ENCODE measurements at places on chromosomes 2 and 18.

GRCh38 chr2:54254180-54254579 lies 1.8 kb downstream of the TSPYL6 start:
- no peak for DNase-seq

DNA sequence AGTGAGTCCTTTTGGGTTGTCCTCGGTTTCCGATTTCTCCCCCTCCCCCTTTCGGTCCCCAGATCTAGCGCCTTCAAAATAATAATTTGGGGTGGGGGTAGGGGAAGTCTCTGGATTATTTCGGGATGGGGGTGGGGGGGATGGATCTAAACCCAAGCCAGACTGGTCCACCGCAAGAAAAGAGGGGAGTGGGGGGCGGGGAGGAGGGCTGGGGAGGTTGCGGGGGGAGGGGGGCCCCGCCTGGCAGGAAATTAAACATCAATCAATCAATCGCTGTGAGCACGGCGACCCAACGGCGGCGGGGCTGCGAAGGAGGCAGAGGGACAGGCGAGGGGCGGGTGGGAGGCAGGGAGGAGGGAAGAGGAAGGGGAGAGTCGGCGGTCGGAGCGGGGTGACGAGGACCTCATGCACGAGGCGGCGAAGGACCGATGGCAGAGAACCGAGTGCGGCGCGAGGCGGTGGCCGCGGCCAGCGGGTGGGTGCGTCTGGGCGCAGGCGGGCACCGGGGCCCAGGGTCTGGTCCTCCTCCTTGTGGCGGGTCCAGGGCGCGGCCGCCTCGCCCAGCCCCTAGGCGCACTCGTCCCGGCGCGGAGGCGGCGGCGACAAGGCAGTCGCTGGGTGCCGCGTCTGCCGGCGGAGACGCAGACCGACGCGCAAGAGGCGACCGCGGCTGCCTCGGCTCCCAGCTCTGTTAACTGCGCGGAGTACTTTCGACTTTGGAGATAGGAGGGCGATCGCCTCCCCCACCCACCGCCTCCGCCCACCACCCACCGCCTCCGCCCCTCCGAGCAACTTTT lies 468 bp upstream of the SATB2 start:
- no peak for DNase-seq

GRCh38 chr2:31337197-31337596 lies 77.3 kb downstream of the XDH start:
- no peak for DNase-seq

GRCh38 chr2:124289615-124290014 lies 264.5 kb downstream of the CNTNAP5 start:
- no peak for DNase-seq

- DNase-seq = no peak
Observed at GRCh38 chr18:39172695-39173421, 1607.3 kb upstream of the CELF4 start.

- DNase-seq = peak; percentile 52
Observed at GRCh38 chr18:75915941-75916623, 488.6 kb upstream of the SMIM21 start.

DNA sequence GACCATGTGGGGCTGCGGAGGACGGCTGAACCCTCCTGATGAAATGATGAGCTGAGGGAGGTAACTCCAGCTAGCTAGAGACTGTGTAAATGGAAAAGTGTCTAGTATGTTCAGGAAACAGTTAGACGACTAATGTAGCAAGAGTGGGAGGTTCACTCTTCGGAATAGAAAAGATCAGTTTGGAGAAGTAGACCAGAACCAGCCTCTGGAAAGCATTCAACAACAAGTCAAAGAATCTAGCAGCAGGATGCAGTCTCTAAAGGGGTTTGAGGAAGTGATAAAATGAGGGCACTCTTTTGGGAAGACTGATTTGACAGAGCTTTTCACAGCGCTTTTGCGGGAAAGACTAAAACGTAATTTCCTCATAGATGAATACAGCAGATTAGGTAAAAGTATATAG lies 79.6 kb downstream of the GAREM1 start:
- no peak for DNase-seq

GRCh38 chr18:67938660-67939059 lies 422.1 kb upstream of the DSEL start:
- no peak for DNase-seq

GRCh38 chr2:144798034-144798433 lies 278.1 kb upstream of the ZEB2 start:
- DNase-seq = no peak

- DNase-seq = no peak
Observed at GRCh38 chr2:100292022-100292580, 30.2 kb downstream of the LONRF2 start.

DNA sequence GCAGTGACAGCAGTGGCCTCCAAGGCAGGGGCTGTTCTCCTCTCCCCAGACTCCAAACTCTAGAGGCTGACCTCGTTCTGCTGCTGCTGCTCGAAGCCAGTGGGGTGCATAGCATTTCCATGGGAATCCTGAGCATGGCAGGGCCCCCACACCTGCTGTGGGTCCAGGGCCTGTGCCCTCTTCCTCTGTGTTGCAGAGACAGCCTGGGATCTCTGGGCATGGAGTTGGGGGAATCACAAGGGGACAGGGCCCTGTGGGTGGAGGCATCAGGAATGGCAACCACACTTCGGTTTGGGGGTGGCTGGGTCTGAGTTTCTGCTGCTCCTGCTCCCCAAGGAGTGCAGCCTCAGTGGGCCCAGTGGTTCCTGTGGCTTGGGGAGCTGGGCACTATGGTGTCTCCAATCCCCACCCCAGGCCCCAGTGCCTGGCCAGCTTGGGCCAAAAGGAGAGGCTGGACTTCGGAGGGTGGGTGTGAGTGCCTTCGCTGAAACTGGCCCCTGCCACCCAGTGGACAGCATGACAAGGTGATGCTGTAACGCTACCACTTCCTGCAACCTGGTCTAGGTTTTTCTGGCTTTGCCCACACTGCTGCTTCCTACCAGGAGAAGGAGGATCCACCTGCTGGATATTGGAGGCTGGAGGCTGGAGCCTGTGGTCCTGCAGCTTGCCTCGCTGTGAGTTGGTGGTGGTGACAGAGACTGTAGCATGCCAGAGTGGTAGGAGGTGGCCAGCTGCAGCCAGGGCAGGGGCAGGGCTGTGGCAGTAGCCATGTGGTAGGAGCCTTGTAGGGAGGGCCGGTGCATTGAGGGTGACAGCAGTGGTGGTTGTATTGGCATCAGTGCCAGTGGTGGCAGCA lies 56.6 kb downstream of the SOWAHC start:
- DNase-seq = no peak

- DNase-seq = no peak
Observed at GRCh38 chr2:38106405-38107094, 30.6 kb upstream of the CYP1B1 start.

- no peak for DNase-seq
Observed at GRCh38 chr2:7467782-7468447, 550.7 kb downstream of the RNF144A start.

GRCh38 chr2:11889854-11890253 lies 143.4 kb downstream of the LPIN1 start:
- no peak for DNase-seq

GRCh38 chr2:85804583-85804982 lies 50.8 kb downstream of the ATOH8 start:
- DNase-seq = no peak

DNA sequence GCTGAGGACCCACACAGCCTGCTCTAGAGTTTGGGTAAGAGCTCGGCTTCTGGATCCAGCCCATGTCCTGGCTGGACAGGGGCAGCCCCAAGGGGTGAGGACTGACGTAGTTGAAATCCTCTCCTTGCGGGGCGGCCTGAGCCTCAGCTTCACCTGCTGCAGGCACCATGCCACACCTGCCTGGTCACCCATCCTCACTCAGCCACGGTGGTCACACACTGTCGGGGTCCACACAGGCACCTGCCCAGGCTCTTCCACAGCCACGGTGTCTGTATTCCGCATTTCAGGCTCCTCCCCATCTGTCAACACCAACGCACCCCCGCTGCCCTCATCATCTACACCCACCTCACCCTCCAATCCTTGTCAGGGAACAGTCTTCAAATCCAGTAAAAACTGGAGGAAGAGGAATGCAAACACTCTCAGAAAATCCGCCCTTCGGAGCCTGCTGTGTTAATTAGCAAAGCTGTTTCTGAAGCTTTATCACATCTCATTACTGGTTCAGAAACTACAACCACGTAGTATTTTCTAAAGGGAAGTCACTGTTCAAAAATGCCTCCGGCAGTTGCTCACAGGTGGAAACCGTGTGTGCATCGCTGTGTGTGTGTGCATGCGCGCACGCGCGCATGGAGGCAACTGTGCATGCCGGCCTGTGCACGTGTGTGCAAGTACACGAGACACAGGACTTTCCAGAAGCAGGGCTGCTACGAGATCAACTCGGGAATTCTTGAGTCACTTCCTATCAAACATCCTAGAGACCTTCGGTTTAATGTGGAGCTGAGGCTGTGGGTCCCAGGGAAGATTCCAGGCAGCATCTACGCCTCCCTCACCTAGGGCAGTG lies 38.2 kb downstream of the SLC66A2 start:
- no peak for DNase-seq

- DNase-seq = no peak
Observed at GRCh38 chr2:11658208-11659114, 11.5 kb downstream of the NTSR2 start.

GRCh38 chr2:136527560-136527959 lies 237.8 kb upstream of the THSD7B start:
- peak; percentile 41 for DNase-seq

GRCh38 chr2:119174216-119174992 lies 15.9 kb upstream of the C1QL2 start:
- DNase-seq = no peak

- DNase-seq = no peak
Observed at GRCh38 chr2:226756131-226756530, 43.5 kb downstream of the IRS1 start.

GRCh38 chr2:50729306-50730049 lies 302.5 kb downstream of the NRXN1 start:
- no peak for DNase-seq

- no peak for DNase-seq
Observed at GRCh38 chr18:11025671-11026070, 123.7 kb downstream of the PIEZO2 start.
